Hippocampal formation (tissue), 2 donors: ENCODE measurements at places on chromosomes 4 and X.

- no peak for DNase-seq
Measured at GRCh38 chr4:52197306-52197705, 146.2 kb downstream of the SPATA18 start.

DNA sequence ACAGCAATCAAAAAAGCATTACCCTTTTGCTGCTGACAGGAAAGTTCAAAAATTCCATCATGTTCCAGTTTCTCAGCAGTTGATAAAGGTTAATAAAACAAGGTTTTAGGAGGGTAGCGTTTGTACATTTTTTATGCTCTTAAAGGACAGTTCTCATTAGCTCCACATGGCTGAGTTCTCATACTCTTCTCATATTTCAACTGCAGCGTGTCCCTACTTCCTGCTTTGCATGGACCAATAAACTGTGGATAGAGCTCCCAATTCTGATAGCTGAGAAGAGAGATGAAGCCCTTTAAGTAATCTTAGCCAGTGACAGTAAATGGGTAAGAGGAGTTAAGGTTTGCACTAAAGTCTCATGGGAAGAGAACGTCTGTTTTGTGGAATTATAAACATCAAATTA, 53.5 kb downstream of the SPANXA2 start:
- no peak for DNase-seq

GRCh38 chrX:149365061-149365460, 140.0 kb downstream of the IDS start:
- no peak for DNase-seq

DNA sequence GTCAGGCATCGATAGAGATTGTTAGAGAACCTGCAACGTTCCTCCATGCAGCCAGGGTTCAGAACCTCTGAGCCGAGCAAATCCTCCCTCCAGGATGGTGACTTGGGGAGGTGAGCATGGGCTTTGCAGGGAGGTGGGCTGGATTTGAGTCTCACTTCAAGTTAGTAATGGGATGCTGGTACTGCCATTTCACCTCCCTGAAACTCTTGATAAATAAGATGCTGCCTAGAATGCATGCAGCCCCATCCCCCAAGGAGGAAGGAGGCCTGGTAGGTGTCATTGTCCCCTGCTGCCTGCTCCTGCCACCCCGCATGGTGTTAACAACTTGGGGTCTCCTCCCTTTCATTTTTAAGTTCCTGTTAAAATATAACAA, 35.7 kb upstream of the SLC2A9 start:
- no peak for DNase-seq

- DNase-seq: no peak
Measured at GRCh38 chr4:37068580-37068979, 176.0 kb upstream of the NWD2 start.

DNA sequence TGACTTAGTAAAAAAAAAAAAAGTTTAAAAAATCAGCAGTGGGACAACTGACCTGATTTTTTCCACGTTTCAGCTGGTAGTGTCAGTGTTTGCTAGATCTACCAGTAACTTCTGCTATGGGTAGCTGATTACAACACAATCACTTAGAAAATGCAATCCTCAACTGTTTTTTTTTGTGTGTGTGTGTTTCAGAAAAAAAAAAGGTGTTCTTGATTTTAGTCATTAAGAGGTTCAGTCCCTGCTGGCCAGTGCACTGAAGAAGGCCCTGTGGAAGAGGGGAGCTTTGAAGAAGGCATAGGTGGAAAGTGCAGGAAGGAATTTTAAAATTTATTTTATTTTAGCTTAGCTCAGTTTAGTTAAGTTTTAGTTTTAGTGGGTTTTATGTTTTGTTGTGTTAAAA, 46.9 kb downstream of the SH2D1A start:
- DNase-seq: no peak

GRCh38 chrX:46620505-46620904, 46.9 kb downstream of the CHST7 start:
- no peak for DNase-seq

- DNase-seq: no peak
Measured at GRCh38 chr4:71009890-71010588, 16.6 kb downstream of the DCK start.

DNA sequence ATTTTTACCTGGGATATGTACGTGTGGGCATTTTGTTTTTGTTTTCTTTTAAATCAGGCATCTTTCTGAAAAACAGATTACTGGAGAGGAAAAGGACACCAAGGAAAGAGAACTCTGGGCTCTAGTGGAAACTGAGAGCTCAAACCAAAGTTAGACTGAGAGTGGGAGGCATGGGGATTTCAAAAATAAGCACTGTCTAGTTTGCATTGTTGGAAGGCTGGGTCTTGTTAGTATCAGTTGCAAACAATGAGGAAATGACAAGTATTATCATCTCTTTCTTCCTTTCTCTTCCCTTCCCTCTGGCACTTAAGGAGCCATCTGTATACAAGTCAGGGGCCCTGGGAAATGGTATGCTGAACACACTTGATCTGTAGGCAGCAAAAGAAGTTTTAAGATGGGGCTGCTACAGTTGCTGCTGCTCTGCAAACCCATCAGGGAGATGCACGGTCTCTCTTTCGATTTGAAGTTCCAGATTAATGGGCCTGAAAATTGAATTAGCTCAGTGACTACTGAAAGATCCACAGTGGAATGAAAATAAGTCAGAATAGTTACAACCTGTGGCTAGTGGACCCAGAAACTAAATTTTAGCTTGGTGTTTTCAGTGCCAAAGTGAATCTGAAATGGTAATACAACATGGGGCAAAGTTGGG, 48.0 kb upstream of the GRXCR1 start:
- DNase-seq: no peak

GRCh38 chr4:181272422-181272821, 970.8 kb upstream of the TENM3 start:
- DNase-seq: no peak

- no peak for DNase-seq
Measured at GRCh38 chr4:37561196-37561802, 124.9 kb downstream of the RELL1 start.
